ENCODE measurements at places on chromosomes 1 and 21. TPM values are rescaled to one million over a fixed set of nuclear protein-coding genes. Genes with fewer than 3 reads are reported as not detected.

Gene TBX19
- total RNA-seq, result 1.4 TPM

DNA sequence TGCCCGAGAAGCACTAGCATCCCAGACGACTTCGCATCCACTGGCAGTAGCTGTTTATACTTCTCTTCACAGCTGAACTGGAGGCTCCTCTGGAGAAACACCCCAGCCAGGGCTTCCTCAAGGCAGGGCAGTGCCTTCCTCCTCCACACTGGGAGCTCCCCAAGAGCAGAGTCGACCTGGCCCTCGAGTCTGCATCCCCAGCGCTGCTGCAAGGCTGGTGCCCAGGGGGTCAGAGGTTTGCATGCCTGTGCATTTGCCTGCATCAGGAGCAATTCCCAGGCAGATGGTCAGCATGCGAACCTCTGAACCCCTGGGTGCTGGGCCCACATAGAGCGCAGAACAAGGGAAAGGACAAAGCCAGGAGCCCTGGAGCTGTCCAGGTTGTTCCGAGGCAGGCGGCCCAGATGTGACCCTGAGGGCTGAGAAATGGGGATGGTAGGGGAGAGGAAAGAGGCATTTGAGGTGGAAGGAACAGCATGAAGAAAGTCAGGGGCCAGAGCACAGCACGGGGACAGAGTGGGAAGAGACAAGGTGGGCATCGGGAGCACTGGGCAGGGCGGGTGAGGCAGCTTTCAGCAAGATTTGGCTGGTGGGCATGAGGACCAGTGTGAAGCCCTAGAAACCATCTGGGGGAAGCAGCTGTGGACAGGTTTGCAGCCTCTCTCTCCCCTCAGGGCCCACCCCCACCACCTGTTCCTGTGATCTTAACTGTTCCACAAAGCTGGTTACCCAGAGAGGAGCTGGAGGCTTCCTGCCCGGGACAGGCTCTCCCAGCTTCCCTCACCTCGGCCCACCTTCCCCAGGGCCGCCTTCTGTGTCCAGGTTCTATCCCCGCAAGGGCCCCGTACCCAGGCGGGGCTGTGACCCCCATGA, 6.4 kb upstream of the S100A8 start:
- no peak overlapping the region for H3K27ac ChIP-seq
- H3K27me3 ChIP-seq, result peaks cover 8% of the 10 kb centered on the region
- no peaks in the 10 kb centered on the region for H3K4me1 ChIP-seq
- no peak for DNase-seq
- H3K4me3 ChIP-seq, result no peak overlapping the region

Gene CYP4A22
- not detected for total RNA-seq

Gene ITLN2
- not detected for total RNA-seq

Gene ZNF593OS
- not detected for total RNA-seq

Gene XKR8
- 4.8 TPM for total RNA-seq

- H3K4me1 ChIP-seq, result peaks cover 13% of the 10 kb centered on the region
- H3K27ac ChIP-seq, result no peak overlapping the region
- DNase-seq, result no peak
- peaks cover 18% of the 10 kb centered on the region for H3K36me3 ChIP-seq
- H3K27me3 ChIP-seq, result no peaks in the 10 kb centered on the region
Observed at GRCh38 chr1:77476475-77476874, 194.7 kb downstream of the AK5 start.

DNA sequence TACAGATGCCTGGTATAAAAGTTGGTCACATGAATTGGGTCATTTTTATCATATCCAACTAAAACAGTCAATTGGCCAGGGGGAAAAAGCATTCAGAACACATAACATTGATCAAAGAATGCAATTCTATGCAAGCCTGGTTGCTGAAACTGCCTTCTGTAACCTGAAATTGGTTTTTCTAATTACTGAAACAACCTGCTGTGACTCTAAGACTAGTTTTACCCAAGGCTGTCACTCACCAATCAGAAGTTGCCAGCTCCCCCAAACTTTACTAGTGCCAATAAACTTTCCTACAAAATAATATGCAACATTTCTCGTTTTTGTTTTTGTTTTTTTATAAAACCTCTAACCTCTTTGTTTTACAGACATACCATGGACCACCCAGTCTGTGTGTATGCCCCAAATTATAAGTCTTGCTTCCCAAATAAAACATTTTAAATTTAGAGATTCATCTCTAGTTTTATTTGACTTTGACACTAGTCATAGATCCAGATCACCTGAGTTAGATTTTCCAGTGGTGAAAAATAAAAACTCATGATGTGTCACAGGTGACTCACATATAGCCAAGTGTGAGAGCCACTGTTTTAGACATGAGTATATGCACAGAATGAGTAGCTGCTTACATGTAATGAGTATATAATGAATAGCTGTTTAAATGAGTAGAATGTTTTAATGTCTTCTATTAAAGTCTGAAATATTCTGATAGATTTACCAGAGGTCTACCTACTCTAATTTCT, 64.2 kb upstream of the CR2 start:
- H3K36me3 ChIP-seq, result peaks cover 2% of the 10 kb centered on the region
- no peak for DNase-seq
- peak overlapping the region; percentile 69 for H3K27ac ChIP-seq
- H3K4me1 ChIP-seq, result peaks cover 18% of the 10 kb centered on the region

DNA sequence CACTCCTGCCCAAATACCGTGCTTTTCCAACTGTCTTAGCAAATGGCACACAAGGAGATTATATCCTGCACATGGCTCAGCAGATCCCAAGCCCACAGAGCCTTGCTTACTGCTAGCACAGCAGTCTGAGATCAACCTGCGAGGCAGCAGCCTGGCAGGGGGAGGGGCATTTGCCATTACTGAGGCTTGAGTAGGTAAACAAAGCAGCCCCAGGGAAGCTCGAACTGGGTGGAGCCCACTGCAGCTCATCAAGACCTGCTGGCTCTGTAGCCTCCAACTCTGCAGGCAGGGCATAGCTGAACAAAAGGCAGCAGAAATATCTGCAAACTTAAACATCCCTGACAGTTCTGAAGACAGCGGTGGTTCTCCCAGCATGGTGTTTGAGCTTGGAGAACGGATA, 70.1 kb upstream of the PTBP2 start:
- no peak for DNase-seq
- peaks cover 7% of the 10 kb centered on the region for H3K27me3 ChIP-seq
- H3K4me3 ChIP-seq, result no peak overlapping the region

- DNase-seq, result no peak
- H3K27me3 ChIP-seq, result no peaks in the 10 kb centered on the region
- peaks cover 12% of the 10 kb centered on the region for H3K4me1 ChIP-seq
- no peak overlapping the region for H3K27ac ChIP-seq
- no peaks in the 10 kb centered on the region for H3K36me3 ChIP-seq
- no peak overlapping the region for H3K4me3 ChIP-seq
Observed at GRCh38 chr1:202285908-202286307, 55.8 kb downstream of the UBE2T start.

- no peak for DNase-seq
- H3K36me3 ChIP-seq, result peaks cover 4% of the 10 kb centered on the region
- H3K27me3 ChIP-seq, result no peaks in the 10 kb centered on the region
- H3K4me3 ChIP-seq, result no peak overlapping the region
- H3K4me1 ChIP-seq, result peaks cover 23% of the 10 kb centered on the region
- H3K27ac ChIP-seq, result no peak overlapping the region
Observed at GRCh38 chr1:1618396-1619068, 3.2 kb downstream of the MIB2 start.

Data from activated naive CD4-positive, alpha-beta T cell treated with anti-CD3 and anti-CD28 coated beads for 36 hours (primary cell).